Right hindlimb (tissue), 1 donor: ENCODE measurements at places on chromosomes 2 and 18.

GRCh38 chr2:3456125-3456524, 63.2 kb downstream of the ADI1 start:
- no peak for DNase-seq

- DNase-seq = peak; percentile 58
Observed at GRCh38 chr2:105610576-105611332, 134.0 kb upstream of the NCK2 start.

GRCh38 chr2:6780765-6781274, 84.9 kb downstream of the CMPK2 start:
- peak; percentile 88 for DNase-seq

GRCh38 chr2:169980001-169980400, 152.7 kb downstream of the UBR3 start:
- no peak for DNase-seq

GRCh38 chr2:203804070-203804469, 63.5 kb upstream of the CTLA4 start:
- DNase-seq = peak; percentile 42

- no peak for DNase-seq
Observed at GRCh38 chr2:218317303-218317630, 25.0 kb upstream of the TMBIM1 start.
